ENCODE measurements at places on chromosomes 2 and 18.

DNA sequence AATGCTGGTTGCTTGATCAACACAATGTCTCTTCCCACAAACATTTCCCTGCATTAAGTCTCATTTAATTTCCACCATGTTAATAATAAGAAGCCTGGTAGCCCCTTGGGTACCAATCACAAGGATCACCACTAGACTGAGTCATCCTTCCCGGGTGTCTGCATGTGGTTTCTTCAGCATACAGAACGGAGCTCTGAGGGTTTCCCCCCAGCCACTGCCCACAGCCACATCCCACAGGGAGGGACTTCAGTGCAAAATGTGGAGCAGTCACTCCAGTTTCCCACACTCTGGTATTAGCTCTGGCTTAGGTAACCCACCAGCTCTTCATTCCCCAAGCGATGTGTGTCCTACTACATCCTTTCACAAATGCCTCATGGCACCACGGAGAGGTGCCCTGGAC is 42.7 kb upstream of the POLE4 start:
- DNase-seq = peak; percentile 64

- DNase-seq = no peak
Measured at GRCh38 chr2:151766437-151767153, 32.3 kb upstream of the NEB start.

GRCh38 chr2:6372317-6372901 is 493.3 kb downstream of the CMPK2 start:
- no peak for DNase-seq

DNA sequence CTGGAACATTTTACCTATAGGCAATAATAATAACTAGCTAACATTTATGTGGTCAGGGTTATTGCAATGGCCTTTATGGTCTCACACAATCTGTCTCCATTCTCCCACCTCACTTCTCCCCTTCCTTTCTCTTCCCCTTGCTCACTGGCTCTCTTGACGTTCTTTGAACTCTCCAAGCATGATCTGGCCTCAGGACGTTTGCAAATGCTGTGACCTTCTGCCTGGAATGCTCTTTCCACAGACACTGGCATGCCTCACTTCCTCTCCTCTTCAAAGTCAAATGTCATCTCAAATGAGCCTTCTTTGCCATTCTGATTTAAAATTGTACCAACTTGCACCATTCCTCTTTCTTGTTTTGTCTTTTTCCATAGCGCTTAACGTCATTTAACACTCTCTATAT is 25.3 kb upstream of the GCG start:
- no peak for DNase-seq

All from NCI-H226 (cell line).